Fibroblast of gingiva (primary cell): ENCODE measurements at places on chromosomes 12 and 14.

DNA sequence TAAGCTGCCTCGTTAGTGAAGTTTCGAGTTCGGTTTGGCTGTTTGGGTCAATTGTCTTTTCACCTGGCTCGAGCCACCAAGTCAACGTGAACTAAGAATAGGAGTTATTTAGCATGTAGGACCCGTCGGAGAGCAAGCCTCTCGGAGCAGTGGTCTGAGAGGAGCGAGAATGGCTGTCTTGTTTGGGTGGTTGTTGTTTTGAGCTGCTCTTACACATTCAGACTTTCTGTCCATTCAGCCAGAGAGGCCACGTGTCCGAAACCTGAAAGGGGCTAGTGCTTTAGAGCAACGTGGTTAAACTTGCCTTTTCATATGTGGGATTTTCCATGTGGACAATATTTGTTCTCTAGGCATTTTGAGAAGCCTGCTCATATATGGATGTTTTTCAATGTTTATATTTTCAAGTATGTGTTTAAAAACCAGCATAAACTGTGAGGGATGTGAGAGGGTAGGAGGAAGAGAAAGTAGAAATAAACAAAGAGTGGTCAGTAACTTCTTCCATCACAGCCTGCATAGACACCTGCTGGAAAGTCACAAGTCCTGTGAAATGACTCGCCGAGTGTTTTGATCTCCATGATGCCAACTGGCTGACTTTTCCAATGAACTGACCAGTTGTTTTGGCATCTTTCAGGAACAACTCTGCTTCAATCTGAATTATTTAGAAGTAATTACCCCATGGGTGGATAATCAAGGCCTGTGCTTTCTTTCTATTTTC lies 221.0 kb downstream of the ASCL1 start:
- DNase-seq: no peak

GRCh38 chr14:80764921-80765507 lies 176.5 kb downstream of the CEP128 start:
- no peak for DNase-seq

GRCh38 chr12:71432936-71433335 lies 6.7 kb upstream of the LGR5 start:
- no peak for DNase-seq

GRCh38 chr12:102509123-102509626 lies 28.8 kb upstream of the IGF1 start:
- no peak for DNase-seq

DNA sequence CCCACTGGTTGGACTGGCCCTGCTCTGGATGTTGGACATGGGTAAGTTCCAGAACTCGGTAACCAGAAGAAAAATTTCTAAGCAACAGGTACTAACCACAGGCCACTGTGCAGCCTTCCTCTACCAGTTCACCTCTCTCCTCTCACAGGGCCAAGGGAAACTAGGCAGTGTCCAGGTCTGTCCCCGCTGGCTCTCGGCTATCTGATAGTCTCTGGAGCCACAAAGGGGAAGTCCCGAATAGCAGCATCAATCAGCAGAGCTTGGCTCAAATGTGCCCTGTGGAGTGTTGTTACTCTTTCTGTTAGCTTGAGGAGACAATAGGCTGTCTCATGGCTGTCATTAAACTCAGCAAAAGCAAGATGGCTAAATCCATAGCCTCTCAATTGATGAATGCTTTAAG lies 73.2 kb downstream of the TSPAN11 start:
- DNase-seq: no peak

DNA sequence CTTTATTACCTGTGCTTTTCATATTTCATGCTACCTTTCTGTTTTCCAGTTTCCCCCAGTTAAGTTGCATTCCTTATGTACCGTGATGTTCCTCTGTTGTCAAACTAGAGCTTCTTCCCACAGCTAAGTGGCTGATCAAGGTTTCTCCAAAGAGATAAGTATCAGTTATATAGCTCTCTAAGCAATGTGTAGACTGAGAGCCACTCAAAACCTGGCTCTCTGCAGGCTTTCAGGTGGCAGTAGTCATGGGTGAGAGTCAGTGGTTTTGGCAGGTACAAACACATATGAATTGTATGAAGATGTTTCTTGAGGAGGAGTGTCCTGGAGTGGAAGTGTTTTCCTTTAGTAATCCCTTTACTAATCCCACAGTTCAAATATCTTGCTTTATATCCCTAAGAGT lies 28.4 kb downstream of the TXNRD1 start:
- no peak for DNase-seq

DNA sequence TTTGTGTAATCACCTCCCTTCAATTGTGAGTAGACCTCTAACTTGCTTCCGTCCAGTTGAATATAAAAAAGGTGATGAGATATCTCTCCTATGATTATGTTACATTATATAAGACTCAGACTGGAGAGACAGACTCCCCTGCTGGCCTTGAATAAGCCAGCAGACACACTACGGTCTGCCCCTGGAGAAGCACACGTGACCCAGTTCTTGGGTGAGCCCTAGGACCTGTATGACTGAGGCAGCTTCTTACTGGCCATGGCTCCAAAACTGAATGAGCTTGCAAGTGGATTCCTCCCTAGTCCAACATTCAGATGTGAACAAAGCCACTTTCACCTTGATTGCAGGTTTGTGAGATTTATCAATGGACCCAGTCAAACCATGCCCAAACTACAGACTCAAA lies 427.9 kb upstream of the DCN start:
- DNase-seq: no peak

DNA sequence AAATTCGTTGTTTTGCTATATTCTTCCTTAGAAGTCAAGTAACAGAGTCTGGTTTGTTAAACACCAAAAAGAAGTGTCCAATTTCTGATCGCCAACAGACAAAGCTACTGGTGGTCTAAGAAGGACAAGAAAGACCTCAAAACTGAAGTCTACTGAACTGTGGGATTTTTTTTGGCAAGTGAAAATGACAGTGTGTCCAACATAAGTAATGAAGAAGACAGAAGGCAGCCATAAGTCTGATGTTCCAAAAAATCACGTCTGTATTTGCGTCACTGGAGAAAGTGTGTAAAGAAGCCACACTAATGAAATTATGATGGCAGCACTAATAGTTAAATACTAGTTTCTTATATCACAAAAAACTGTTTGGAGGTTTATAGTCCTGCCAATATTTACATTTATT lies 32.6 kb downstream of the WASHC3 start:
- DNase-seq: no peak

GRCh38 chr12:127980585-127980984 lies 286.4 kb upstream of the TMEM132C start:
- no peak for DNase-seq

DNA sequence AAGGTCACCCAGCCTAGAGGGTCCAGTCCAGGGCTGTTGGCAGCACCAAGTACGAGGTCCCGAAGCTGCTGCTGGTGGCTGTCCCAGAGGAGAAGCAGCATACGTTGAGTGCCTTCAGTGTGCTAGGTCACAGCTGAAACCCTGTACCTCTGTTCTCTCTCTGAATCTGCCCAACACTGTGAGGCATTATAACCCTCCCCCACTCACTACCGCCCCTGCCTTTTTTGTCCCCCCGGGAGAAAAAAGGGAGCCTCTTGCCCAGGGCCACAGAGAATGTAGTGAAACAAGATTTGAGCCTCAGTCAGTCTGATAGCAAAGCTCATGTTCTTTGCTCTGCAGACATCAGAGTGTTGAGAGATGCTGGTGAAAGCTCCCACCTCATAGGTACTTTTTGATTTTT lies 53.4 kb downstream of the PPP2R5C start:
- no peak for DNase-seq

GRCh38 chr14:32559048-32559447 lies 229.9 kb downstream of the AKAP6 start:
- no peak for DNase-seq

DNA sequence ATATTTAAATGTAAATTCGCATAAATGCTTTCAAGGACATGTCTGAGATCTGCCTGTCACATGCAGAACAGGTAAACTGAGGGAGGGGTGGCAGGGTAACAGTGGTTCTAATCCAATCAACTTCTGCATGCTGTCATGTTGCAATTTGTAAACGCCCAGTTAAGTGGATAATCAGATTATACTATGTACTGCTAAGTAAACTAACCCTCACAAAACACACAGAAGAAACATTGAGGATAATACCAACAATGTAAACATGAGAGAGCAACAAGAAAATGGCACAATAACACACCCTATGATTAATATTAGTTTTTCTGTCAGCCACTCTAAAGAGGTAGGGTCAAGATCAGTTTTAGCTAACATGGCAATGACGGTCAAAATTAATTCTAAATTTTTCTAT lies 123.7 kb downstream of the KIF21A start:
- no peak for DNase-seq

DNA sequence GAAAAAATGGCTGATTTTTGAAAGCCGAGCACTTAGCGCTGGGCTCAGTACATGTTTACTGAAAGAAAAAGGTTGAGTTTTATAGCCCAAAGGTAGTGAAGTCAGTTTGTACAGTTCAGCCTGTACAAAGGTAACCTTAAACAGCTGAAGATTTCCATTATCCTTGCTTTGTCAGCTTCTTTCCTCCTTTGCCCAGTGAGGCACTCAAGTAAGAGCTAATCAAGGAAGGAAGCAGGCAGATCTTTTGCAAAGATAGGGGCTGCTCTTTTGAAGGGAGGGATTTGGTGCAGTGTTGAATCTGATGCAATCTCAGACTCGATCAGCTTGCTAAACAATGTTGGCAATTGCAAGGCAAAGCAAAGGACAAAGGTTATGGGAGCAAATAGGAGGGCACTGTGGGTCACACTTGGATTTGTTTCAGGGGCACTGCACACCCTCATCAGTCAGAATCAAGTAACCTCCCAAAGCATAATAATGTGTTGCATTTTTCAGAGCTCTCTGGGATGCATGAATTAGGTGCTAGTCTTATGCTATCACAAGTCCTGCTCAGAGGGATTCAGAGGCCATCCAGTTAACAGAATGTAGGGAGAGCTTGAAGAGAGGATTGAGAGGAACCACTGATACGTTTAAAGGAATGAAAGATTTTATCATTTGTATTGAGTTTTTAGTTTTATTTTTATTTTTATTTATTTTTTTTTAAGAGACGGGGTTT lies 44.4 kb downstream of the ANO6 start:
- DNase-seq: peak; percentile 37

DNA sequence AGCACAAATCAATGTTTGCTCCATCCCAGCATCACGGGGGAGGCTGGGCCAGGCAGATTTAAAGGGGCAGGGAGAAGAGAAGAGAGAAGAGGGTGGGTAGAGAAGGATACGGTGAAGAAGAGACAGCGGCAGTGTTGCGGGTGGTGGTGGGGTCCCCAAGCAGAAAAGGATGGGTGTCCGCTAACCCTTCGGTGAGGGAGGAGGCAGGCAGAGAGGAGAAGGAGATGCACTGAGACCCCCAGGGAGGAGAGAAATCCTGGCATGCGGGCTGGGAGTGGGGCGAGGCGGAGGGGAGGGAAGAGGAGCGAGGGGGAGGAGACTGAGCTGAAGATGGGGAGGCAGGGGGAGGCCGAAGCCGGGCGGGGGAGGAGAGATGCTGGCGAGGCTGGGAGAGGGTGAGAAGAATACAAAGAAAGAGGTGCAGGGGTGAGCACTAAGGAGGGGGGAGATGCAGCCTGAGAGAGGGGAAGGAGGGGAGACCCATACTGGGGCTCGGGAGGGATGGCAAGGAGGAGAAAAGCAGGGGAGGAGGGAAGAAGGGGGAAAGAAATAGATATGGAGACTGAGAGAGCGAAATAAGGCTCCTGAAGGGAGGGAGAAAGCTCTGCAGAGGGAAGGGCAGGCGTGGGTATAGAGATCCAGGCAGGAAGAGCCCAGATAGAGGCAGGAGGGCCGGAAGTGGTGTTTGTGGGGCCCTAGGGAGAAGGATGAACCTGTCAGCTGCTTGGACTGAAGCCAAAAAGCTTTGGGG lies at the start of gene JPH4:
TSS of gene JPH4 (minus strand) at position 231 of the 751 bp plus-strand sequence. CDS start 1,337 bp downstream, outside the sequence.
- no peak for DNase-seq

GRCh38 chr12:58745348-58746125 lies 174.8 kb downstream of the LRIG3 start:
- no peak for DNase-seq

GRCh38 chr12:22064968-22065367 lies 18.9 kb downstream of the CMAS start:
- DNase-seq: no peak

DNA sequence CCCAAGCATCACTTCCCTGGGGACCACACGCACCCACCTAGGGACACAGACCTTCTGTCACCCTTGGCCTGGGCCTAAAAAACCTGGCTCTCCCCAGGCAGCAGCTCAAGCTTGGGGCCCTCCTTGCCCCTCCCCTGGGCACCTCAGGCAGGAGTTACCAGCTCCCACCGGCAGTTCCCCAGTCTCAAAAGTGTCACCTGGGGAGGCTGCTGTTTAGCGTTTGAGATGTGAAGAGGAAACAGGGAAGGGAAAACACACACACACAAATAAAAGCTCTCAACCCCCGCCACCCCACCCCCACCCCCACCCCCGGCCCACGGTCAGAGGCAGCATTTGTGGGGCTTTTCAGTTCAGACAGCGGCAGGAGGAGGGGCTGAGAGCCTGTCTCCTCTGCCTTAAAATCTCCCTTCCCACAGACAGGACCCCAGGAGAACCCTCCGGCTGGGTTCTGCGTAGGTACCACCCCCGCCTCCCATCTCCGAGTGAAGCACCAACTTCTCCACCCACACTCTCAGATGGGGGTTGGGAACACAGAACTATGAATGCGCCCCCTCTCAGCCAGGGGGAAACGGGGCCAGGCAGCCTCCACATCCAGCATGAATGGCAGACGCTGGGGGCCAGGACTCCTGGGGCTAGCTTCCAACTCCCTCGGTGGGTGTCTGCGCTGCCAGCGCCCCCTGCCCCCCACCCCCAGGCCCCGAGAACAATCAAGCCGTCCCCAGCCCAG lies 3.0 kb downstream of the NCOR2 start:
- DNase-seq: no peak

GRCh38 chr12:82781309-82781997 lies 94.7 kb downstream of the TMTC2 start:
- no peak for DNase-seq

DNA sequence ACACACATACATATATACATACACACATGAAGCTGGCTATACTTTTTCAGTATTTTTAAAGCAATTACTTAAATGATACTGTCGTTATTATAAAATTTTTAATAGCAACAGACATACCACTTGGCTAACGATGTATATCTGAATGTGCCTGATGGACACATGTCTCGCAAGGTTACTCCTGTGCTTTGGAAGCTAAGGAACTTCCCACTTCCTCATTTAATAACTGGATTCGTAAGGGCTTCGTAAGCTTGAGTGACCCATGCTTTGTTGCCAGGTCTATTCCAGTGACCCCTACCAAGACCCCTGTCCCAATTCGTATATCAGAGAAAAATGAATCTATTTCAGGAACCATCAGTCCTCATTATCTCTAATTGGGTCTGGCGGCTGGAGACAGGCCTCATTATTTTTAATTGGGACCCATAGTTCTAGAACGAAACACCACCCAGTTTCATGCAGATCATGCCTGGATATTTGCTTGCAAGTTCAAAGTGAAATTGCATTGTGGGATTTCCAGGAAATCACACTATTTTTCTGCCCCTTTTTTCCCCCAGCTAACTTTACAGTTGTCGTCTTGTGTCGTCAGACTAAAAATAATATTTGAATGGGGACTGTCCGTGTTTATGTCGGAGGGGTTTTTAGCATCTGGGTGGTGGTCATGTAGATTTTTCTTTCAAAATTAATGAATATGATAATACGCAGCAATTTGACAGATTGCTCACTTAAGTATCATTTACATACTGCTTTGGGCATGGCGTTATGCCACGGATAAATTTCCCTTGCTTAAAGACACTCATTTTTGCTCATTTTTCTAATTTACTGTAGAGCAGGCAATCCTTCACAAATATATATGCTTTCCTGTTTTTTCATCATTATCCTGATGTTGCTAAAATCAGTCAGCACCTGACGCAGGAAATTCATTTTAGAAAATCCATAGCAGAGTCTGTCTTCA lies 17.1 kb upstream of the MYO1H start:
- DNase-seq: no peak
